ENCODE measurements at places on chromosomes 6 and 20.
A peak's percentile ranks its signal among the peaks of the same experiment; 100 is the strongest.

DNA sequence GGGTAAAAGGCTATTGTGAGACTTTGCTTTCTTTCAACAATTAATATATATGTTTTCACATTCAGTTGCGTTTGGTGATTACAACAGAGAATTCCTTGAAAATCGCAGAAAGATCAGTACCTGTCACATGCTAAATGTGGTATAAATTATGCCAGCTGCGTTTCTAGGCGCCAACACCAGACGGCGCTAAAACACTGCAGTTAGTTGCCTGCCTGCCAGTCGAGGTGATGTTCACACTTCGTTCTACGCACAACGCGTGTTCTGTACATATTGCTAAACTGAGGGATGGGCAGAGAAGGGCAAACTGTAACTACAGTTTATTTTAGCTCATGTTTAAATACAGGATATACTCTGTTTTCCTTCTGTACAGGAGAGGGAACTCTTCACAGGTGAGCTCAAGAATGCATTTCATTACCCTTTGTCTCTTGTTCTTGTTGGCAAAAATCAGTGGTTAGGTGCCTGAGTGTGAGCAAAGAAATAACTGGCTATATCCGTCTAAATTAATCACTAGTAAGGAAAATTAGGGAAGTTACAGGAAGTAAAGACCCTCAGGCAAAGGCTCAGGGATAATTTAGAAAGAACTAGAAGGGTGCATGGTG is 100.1 kb upstream of the RGS17 start:
- peak; percentile 0 for DNase-seq

DNA sequence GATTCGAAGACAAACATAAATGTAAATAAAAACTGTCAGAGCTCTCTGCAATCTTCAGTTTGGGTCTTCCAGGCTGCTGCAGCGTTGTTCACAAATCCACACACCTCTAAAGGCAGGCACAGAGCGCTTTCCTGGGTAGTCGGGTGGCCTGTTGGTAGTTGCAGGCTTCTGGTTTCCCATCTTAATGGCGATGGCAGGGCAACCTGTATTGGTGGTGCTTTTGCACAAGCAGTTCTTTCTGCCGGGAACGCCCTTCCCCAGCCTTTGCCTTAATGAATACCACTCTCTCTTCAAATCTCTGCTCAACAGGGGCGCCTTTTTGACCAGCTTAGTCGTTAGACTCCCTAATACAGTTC is 723 bp upstream of the IFT52 start:
- DNase-seq = no peak

- DNase-seq = no peak
These were observed 92.0 kb downstream of the TTLL2 start for GRCh38 chr6:167416676-167417430.

- no peak for DNase-seq
These were observed 127.4 kb upstream of the LY86 start for GRCh38 chr6:6461138-6461537.

DNA sequence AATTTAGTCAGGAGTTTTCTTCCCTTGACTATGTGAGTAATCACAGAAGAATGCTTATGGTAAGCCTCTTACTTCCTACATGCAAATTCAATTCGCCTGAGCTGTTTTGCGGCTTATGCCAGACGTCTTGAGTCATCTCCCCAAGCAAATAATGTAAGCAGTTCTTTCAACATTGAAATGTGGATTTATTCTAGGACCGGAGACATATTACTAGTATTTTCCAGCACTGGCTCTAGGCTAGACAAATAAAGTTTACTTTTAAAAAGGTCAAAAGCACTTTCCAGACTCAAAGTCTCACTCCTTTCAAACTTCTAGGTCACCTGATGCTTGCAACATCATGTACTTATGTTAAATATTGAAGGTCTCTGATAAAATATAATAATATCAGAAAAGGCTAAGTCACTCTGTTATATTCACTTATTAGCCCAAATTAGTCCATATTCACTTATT is 38.1 kb upstream of the NOX3 start:
- no peak for DNase-seq

DNA sequence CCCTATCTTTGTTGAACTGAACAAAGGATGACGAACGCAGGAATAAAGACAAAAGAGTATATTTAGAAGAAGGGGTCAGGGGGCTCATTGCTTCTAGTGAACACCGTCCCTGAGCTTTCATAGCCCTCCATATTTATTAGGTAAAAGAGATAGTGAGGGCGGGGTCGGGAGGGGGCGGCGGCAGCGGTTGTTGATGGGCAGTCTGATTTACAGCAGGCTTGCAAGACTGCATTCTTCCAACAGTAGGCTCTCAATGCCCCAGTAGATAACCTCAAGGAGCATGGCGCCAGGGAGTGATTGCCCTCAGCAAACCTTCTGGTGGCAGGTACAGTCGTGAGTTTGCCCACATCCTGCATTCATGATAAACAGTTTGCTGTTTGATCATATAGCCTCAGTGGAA is 563.3 kb upstream of the SYNCRIP start:
- no peak for DNase-seq

GRCh38 chr6:124792386-124792785 is 169.9 kb upstream of the RNF217 start:
- no peak for DNase-seq

DNA sequence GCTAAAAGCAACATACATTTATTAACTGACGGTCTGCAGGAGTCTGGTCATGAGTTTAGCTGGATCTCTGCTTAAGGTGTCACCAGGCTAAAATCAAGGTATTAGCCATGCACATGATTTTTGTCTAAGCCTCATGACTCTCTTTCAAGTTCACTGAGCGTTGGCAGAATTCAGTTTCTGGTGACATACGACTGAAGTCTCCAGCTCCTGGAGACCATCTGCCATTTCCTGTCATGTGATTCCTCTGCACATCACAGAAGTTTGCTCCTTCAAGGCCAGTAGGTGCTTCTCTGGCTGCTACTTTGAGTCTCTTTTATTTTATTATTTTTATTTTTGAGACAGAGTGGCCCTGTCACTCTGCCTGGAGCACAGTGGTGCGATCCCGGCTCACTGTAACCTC is 148.4 kb upstream of the EYA4 start:
- no peak for DNase-seq

DNA sequence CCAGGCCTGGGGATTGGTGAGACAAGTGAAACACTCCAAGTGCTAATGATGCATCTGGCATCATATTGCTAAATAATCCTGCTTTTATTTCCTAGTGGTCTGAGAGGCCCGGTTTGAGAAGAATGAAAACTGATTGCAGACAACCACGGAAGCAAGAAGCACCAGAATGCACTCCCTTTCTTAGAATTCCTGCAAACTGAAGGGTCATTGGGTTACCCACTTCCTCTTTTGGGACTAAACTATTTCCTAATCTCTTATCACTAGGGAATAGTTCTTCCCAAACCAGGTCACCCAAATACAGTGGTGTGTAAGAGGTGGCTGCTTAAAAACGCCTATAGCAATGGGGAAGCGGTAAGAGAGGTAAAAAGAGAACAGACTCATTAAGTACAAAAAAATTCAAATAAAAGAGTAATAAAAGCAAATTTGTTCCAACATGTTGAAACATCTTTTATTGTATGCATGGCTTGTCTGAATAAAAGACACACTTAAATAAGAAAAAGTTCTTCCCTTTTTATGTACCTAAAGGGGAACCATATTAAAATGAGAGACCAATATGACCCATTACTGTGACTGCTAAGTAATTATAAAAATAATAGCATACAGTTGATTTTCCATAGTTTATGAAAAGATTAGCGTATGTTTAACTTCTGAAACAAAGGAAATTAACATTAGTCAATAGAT is 125.8 kb downstream of the MYB start:
- DNase-seq = no peak

DNA sequence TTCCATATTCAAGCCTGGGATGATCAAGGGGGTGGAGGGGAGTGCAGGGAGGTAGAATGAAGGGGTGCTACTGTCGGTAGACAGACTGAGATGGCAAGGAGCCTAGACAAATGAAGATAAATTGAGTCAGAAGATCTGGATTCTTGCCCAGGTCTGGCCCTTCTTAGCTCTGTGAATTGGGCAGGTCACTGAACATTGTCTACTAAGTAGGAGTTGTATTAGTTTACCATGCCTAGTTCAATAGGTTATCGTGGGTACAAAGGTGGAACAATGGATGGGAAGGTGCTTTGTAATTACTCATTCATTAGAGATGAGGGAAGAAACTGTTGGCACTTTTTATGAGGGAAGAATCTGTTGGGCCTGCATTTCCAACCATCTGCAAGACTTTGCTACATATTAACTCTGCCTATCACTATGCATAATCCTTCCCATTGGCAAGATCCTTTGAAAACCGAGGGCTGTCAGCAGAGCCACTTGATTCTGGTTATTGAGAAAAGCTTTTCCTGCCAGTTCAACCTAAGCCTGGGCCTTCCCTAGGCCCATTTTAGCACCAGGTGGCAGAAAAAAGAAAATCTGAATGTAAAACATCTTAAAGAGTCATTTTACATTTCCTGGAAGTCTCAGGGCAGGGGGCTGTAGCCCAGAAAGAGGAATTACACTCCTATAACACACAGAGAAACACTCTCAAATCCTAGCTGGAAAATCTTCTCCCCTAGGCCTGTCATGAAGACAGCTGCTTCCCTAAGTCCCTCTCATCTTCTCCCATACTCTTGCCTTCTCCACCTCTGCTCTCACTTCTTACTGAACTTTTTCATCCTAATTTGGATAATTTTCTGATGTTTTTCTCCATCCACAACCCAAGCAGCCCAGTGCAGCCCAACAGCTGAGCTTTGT is 103.5 kb downstream of the CD24 start:
- no peak for DNase-seq

GRCh38 chr6:1522779-1523178 is 86.9 kb upstream of the FOXC1 start:
- DNase-seq = no peak

- no peak for DNase-seq
These were observed 45.3 kb downstream of the CDK19 start for GRCh38 chr6:110769923-110770322.

- no peak for DNase-seq
These were observed 391.6 kb downstream of the PLCB1 start for GRCh38 chr20:8523684-8524083.

DNA sequence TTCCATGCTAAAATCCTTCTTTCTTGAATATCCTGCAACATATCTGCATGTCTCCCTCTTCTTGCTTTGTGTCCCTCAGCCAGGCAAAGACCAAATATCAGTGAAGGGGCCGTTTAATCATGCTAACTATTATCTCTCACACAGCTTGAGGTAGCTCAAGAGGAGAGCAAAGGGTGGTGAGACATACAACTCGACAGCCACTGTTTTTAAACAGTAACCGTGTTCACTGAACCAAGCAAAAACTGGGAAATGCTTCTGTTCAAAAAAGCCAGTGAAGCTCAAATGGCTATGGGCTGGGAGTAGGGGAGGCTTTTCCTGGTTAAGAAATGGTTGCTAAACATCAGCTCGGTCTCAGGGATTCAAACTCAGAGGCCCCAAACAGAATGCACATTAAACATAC is 83.4 kb downstream of the MAP7 start:
- DNase-seq = no peak

DNA sequence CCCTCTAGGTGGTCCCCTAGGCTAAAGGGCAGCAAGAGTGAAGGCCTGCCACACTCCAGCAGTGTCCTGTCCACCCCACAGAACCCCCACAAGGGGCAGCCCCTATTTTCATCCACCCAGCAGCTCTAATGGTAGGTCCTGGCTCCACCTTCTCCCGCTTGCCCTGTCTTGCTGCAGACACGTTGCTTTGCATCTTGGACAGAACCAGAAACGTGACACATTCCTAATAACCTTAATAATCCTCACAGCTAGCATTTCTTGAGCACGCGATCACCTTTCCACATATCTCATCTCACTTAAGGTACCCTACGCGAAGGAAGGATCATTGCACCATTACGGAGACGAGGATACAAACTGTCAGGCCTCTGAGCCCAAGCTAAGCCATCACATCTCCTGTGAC is 11.7 kb upstream of the SLC22A23 start:
- no peak for DNase-seq

GRCh38 chr6:21186479-21187055 is 407.0 kb upstream of the SOX4 start:
- DNase-seq = no peak

- DNase-seq = no peak
These were observed 5.3 kb downstream of the TMEM170B start for GRCh38 chr6:11542863-11543262.

DNA sequence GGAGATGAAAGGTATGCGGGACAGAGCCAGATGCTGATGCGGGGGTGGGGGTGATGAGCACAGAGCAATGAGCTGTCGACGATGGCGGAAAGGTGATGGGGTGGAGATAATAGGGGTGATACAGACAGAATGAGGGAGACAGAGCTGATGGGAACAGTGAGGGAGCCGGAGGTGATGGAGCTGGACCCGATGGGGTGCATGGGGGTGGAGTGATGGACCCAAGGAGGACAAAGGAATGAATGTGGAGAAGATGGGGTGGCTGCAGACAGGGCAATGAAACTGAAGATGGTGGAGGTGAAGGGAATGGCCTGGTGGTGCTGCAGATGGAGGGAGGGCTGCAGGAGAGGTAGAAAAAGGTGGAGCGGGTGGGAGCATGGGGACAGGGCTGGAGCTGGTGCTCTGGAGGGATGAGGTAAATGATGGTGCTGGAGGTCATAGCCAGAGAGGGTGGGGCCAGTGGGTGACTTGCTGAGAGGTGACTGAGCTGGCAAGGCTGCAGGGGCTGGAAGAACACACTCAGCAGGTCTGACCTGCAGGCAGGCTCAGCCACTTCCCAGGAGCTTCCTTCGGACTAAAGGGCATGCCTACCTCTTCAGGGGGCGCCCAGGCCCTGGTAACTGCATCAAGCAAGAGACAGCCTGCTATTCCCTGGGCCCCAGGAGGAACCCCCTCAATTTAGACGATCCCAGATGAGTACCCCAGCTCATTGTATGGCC is 6.0 kb upstream of the FOXS1 start:
- DNase-seq = no peak

- DNase-seq = no peak
These were observed 7.3 kb downstream of the ZBP1 start for GRCh38 chr20:57612916-57613315.

- DNase-seq = no peak
These were observed 75.5 kb upstream of the ELOVL5 start for GRCh38 chr6:53424300-53424699.

- no peak for DNase-seq
These were observed 717 bp downstream of the CSNK2A1 start for GRCh38 chr20:542777-543368.

GRCh38 chr6:20606831-20607230 is 72.6 kb downstream of the CDKAL1 start:
- no peak for DNase-seq

DNA sequence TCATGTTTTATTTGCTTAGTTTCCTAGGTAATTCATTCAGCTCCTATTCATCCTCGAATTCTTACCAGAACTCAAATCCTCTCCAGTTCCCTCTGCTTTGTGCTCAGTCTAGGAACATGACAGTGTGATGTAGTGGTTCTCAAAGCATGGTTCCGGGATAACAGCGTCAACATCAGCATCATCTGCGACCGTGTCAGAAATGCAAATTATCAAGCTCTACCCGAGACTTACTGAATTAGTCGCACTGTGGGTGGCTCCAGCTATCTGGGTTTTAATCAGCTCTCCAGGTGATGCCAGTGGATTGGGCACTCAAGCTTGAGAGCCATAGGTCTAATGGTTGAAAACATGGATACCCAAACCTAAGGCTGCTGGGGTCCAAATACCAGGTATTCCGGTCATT is 7.7 kb upstream of the STK35 start:
- DNase-seq = no peak
